ENCODE measurements at places on chromosomes 2 and 18.
A peak's percentile ranks its signal among the peaks of the same experiment; 100 is the strongest.

DNA sequence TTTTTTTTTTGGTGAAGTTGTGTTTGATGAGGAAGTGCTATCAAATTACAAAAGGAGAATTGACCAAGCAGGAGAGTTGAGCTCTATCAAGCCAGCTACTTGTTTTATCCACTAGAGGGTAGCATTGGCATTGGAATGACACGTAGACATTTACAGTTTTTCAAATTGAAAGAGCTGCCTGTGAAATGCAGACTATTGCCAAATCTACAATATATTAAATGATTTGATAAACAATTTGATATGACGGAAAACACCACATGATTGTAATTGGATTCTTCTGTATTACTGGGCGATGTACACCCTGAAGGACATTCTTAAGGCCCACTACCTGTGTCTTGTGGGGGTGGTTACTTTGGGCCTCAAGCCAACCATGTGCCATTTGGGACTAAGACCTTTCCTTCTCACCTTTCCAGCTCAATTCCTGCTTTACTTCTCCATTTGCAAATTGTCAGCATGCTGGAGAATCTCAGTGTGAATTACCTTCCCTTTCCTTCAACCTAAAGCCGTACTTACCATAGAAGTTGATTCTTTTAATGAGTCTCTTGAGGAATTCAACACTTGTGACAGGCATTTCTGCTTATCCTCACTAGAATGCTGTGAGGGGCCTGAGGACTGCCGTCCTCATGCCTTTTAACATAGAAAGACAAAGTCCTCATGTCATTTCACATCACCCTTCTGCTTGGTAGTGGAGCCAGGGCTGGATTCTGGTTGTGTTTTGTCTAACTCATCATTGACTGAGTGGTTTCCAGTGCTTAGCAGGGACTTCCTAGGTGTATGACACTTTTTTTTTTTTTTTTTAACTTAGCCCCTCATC is 134.8 kb upstream of the THUMPD2 start:
- DNase-seq: peak; percentile 66

DNA sequence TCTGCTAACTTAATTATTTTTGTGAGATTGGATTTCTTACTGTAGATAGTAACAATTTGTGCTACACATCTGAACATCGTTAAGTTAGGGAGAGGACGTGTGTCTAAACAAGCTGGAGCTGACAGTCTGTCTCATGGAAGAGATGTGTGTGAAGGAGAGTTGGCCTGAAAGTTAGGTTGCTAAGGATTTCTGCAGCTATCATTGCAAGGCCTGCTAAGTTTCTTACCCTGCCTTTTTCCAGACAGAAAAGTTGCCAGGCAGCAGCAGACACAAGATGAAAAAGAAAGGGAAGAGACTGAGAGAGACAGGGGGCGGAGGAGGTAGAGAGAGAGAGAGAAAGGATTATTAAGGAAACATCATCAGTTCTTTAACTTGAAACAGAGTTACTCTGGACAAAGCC is 4.1 kb upstream of the LRP1B start:
- DNase-seq: no peak

GRCh38 chr18:25097569-25098056 is 254.4 kb downstream of the ZNF521 start:
- peak; percentile 14 for DNase-seq

DNA sequence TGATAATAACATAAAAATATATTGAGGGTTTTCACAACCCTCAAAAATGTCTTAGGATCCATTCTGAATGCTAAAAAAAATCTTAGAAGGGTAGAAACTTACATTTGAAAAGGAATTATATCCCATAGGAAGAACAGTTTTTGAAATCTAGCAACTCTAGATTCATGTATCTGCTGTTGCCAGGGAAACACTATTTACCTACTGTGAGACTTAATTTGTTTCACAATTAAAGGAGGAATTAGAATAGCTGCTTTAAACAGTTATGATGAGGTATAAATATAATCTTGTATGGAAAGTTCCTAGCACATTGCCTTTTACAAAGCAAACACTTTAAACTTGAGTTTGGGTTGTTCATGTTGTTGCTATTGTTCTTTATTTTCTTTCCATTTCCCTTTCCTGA is 988.2 kb downstream of the SUCLG1 start:
- DNase-seq: no peak
